ENCODE measurements at places on chromosomes 13 and 19.

- no peak for DNase-seq
These were observed 150.7 kb downstream of the KCTD15 start for GRCh38 chr19:33947265-33947964.

DNA sequence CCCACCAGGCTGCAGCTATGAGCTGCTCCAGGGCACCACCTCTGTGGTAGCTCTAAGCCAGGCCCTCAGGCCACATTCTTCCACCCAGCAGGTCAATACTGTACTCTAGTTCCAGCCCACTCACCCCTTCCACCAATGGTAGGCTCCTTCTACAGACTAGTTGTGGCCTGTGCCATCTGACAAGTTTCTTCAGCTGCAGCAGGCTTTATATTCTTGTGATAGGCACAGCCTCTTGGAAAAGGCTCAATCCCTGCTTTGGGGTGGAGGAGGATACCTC, 8.5 kb downstream of the MICU2 start:
- no peak for DNase-seq

DNA sequence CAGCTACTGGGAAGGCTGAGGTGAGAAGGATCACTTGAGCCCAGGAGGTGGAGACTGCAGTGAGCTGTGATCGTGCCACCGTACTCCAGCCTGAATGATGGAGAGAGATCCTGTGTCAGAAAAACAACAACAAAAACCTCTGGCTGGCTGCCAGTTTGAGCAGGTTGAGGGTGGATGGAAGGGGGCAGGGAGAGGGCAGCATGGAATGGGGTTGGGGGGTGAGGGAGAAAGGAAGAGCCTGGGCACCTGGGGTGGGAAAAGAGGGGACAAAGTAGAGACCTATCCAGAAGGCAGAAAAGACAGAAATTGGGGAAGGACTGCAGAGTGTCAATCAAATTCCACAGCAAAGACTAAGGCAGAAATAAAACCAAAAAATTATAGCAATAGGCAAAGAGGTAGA, 4.7 kb downstream of the SLC1A5 start:
- DNase-seq = no peak

GRCh38 chr13:94305033-94305432, 174.4 kb downstream of the DCT start:
- DNase-seq = no peak

- DNase-seq = no peak
These were observed 7.2 kb downstream of the DOT1L start for GRCh38 chr19:2170987-2171348.

DNA sequence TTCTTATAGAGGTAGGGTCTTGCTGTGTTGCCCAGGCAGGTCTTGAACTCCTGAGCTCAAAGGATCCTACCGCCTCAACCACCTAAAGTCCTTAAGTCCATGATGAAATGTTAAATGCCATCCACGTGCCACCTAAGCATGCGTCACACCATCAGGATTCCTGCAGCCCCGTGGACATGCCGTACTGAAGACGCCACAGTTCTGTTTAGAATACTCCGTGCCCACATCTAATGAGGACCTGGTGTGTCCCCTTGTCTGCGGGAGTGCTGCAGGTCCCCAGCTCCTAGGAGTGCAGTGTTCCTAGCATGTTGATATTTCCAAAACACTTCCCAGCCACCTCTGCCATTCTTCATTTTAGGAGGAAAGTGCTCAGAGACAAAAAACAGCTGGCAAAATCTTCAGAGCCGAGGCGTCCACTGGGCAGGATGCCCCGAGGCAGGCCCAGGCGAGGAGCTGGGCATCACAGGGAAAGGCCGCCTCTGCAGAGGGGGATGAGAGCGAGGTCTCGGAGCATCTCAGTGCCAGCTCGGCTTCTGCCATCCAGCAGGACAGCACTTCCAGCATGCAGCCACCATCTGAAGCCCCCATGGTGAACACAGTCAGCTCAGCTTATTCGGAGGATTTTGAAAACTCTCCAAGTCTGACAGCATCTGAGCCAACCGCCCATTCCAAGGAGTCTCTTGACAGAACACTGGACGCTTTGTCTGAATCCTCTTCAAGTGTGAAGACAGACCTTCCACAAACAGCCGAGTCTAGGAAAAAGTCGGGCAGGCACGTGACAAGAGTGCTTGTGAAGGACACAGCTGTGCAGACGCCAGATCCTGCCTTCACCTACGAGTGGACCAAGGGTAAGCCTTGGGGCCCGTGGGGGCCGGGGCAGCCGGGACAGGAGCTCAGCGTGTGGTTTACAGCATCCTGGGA, 13.2 kb downstream of the C19orf44 start:
- no peak for DNase-seq

DNA sequence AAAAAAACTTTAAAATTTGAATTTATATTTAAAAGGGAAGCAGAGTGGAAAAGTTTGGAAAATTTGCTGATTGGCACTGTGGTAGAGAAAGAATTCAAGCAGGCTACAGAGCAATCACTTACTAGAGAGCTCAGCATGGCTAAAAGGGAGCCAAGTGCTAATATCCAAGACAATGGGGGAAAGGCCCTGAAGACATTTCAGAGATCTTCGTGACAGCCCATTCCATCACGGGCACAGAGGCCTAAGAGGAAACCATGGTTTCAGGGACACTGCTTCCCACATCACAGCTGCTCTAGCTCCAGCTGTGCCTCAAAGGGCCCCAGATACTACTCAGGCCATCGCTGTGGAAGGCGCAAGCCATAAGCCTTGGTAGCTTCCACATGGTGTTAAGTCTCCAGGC, 73.7 kb downstream of the SGCG start:
- no peak for DNase-seq

GRCh38 chr13:87696458-87696857, 25.3 kb downstream of the SLITRK5 start:
- DNase-seq = no peak

DNA sequence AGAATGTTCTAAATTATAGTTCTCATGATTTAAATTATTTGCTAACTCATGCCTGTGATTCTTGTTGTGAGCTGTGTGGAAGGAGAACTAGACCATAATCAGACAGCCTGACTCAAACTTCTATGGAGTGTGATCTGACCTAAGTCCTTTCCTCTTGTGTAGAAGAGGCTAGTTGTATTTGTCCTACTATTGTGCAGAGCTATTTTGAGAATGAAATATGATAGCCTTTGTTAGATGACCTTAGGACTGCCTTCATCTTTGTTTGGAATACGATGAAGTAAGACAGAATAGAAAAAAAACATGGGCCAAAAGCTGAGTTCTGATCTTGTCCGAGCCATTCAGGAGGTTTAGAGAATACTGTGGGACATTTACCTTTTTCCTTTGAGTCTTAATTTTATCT, 119.4 kb downstream of the STOML3 start:
- DNase-seq = no peak

DNA sequence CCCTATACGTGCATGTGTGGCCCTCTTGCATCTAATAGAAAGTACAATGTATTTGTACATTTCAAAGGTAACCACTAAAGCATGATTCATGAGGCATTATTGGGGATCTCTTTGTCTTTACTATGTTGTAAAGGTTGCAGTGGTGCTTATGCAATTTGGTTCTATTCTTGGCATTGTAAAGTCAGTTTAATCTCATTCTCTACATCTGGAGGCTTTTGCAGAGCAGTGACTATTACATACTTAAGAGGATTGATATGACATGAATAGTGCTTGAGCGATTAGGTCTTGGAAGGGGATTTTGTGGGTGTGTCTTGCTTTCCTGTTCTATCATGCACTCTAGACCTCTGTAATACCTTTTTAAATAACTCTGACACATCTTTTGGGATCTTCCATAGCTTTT, 610.0 kb downstream of the EFNB2 start:
- peak; percentile 79 for DNase-seq

DNA sequence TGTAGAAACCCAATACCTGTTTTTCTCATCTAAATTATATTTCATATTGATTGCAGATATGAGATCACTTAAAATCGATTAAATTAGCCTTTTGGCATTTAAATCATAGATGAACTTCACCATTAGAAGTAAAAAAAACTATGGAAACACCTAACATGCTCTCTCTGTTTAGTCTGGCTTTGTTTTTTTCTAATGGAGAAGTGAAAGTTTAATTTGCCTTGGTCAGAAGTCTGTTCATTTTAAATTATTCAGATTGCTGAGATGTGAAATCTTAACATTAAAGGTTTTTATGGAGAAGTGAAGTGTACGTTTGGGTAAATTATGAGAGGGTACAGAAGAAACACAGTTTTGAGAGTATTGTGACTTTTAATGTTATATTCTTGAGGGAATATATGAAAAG, 6.7 kb downstream of the SUGT1 start:
- no peak for DNase-seq

- DNase-seq = no peak
These were observed 422.1 kb downstream of the COG6 start for GRCh38 chr13:40077396-40078027.

- DNase-seq = peak; percentile 96
These were observed 1.8 kb upstream of the ANGPTL4 start for GRCh38 chr19:8361921-8362793.

DNA sequence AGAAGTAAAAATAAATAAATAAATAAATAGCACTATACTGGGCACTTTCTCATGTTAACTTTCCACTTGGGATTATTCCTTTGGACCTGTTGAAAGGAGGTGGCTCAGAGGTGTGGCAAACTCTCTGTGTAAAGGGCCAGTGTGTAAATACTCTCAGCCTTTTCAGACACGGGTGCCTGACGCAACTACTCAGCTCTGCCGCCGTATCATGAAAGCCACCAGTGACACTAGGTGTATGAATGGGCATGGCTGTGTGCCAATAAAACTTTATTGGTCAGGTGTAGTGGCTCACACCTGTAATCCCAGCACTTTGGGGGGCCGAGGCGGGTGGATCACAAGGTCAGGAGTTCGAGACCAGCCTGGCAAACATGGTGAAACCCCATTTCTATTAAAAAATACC, 20.1 kb upstream of the SLC39A3 start:
- DNase-seq = no peak

DNA sequence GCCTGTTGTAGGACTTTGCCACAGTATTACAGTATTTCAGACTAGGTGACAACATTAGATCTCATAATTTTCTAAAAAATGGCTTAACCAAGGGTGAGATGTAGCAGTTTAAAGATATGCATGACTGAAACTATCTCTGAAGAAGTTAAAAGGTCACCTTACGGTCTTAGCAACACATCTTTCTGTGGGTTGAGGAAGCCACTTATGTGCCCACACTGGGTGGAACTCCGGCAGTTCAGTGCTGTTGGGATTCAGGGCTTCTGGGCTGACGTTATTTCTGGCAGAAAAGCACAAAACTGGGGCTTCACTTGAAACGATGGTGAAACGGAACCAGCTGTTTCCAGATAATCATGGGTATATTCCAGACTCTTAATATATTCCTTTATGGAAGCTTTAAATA, 697.3 kb downstream of the PCDH9 start:
- no peak for DNase-seq

DNA sequence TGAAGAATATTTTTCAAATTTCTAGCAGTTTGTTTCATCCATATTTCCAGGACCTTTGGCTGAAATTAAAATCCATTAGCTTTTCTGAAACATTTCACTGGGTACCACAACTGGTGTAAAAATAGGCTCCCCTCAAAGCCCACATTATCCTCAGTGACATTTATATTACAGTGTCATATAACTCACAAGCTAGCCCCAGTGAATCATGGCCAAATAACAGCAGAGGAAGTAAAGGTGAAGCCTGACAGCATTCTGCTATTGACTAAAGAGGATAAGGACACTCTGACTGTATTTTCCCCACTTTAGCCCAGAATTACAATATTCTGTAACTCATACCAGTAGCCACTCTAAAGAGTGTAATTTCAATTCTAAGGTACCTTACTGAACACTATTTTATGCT, 21.9 kb downstream of the KCTD12 start:
- no peak for DNase-seq

GRCh38 chr19:14248578-14249011, 42.6 kb upstream of the ADGRL1 start:
- peak; percentile 78 for DNase-seq

DNA sequence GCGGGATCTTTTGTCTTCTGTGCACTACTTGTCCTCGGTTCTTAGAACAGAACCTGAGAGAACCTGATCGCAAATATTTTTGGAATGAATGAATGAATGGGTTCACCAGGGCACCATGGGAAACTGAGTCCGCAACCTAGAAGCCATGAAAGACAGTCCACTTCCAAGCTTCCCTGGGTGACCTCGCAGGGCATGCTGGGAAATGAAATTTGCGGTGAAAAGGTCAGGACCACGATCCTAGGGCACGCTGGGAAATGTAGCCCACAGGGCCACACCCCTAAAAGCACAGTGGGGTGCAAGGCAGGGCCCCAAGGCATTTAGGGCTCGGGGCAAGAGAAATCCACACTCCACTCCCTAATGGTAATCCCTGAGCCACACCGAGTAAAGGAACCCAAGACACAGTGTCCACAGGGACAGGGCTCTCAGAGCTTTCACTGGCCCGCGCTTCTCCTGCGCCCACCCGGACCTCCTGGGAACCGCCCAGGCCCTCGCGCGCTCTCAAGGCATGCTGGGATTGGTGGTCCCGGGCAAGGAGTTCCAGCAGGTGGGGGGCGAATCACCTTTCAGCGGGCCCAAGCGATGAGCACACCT, 1.1 kb upstream of the PPP1R12C start:
- peak; percentile 25 for DNase-seq

- DNase-seq = no peak
These were observed 103.5 kb downstream of the FOXO1 start for GRCh38 chr13:40562975-40563349.

GRCh38 chr19:45607071-45608029, 5.3 kb upstream of the GPR4 start:
- peak; percentile 62 for DNase-seq

DNA sequence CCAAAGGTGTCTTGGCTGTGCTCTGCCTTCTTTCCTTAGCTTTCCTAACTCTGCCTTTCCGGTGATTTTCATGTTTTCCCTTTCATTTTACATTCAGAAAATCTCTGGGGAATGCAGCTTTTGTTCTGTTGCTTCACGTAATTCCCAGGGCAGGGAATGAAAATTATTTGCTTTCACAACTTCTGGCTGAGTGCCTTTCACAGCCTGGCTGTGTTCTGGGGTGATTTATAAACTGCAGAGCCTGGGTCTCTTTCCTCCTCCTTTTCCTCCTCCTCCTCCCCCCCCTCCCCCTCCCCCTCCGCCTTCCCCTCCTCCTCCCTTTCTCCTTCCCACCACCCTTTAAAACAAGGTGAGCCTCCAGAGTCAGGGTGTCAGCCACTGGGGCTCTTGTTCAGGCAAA, 84.3 kb downstream of the RNASEH2B start:
- DNase-seq = peak; percentile 68

- DNase-seq = peak; percentile 4
These were observed 28.5 kb upstream of the RBM26 start for GRCh38 chr13:79434556-79434955.

- no peak for DNase-seq
These were observed 23.1 kb downstream of the CACNA1A start for GRCh38 chr19:13483215-13483614.

GRCh38 chr19:12757544-12758274, 6.1 kb downstream of the BEST2 start:
- peak; percentile 58 for DNase-seq

- DNase-seq = no peak
These were observed 23.5 kb downstream of the RHPN2 start for GRCh38 chr19:33040994-33041827.
